Myocyte (in vitro differentiated cells): ENCODE measurements at places on chromosomes 2 and 18. TPM values are rescaled to one million over a fixed set of nuclear protein-coding genes. Genes with fewer than 3 reads are reported as not detected.

- no peak for DNase-seq
Observed at GRCh38 chr2:168467729-168468128, 11.7 kb downstream of the CERS6 start.

DNA sequence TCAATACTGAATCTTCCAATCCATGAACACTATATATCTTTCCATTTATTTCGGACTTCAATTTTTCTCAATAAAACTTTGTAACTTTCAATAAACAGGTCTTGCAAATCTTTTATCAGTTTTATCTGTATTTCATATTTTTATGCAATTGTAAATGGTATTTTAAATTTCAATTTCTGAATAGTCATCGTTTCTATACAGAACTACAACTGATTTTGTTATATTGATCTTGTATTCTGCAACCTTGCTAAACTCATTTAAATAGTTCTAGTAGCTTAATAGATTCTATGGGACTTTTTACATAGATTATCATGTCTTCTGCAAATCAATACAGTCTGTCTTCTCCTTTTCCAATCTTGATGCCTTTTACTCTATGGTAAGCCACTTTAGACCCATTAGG lies 90.4 kb downstream of the FAM228A start:
- no peak for DNase-seq

- peak; percentile 15 for DNase-seq
Observed at GRCh38 chr2:1010415-1010930, 59.8 kb downstream of the SNTG2 start.

DNA sequence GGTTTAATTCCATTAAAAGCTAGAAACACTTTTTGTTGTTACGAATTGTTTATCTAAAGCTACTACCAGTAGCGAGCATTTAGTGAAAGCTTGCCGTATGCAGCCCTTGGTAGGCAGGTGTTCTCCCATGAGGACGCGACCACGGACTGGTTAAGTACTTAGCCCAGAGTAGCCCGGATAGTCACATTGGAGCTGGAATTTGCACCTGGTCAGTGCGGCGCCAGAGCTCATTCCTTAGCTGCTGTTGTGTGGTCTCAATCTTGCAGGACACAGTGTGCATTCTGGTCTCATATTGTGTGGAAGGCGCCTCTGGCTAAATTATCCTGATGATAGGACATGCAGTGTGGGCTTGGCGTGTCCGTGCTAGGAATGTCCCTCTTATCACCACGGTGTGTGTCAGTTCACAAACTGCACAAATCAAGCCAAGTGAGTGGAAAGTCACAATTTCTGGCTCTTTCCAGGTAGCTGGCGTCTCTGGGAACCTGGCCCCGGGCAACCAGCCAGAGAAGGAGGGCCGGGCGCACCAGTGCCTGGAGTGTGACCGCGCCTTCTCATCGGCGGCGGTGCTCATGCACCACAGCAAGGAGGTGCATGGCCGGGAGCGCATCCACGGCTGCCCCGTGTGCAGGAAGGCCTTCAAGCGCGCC lies 133.3 kb downstream of the ZNF236 start:
- peak; percentile 69 for DNase-seq

DNA sequence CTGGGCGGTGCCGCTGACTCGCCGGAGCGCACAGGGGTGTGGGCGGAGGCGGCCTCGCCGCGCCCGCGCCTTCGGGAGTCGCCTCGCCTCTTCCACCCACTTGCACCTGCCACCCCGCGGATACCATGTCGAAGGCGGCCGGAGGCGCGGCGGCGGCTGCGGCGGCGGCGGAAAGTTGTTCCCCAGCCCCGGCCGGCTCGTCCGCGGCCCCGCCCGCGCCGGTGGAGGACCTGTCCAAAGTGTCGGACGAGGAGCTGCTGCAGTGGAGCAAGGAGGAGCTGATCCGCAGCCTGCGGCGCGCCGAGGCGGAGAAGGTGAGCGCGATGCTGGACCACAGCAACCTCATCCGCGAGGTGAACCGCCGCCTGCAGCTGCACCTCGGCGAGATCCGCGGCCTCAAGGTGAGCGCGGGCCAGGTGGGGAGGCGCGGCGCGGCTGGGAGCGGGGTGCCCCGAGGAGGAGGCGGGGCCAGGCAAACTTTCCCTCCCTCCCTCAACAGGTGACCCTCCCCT lies 766 bp downstream of the CCDC85A start:
- peak; percentile 58 for DNase-seq

Gene CROCC2
- total RNA-seq, result 0.05 TPM in 1 of 2 replicates, not detected in the other

Gene GKN2
- not detected in 2 replicates for total RNA-seq

Gene POMC
- not detected in 2 replicates for total RNA-seq
